ENCODE measurements at places on chromosomes 7 and 10.

- no peak for DNase-seq
These were observed 5.1 kb downstream of the GSTO2 start for GRCh38 chr10:104273899-104274575.

DNA sequence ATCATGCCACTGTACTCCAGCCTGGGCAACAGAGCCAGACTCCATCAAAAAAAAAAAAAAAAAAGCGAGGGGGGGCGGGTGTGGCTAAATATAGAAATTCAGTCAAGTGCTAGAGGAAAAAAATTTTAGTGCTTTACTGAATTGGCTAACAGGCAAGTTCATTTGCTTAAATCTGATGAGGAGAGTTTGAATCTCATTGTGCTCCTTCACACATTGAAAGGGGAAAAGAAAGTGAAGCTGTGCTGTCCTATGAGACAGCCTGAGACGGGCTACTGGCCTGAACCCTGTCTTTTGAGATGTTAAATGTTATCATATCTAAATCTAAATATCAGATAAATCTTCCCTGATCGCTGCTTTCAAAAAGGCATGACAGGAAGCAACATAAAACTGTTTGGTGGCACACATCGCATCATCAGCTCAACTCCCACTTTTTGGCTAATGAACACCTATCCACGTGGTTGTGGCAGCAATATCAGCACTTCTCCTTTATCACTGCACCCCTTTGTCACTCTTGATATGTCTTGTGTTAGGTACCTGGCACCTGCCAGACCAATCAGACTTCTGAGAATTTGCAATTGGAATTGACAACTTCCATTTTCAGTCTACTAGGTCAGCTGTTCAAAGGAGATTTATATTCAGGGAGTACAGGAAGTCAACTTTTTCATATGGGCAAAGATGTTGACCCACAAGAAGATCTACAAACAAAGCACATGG is 14.0 kb upstream of the IFIT1B start:
- DNase-seq: no peak

GRCh38 chr10:8055420-8056349 is 1.2 kb downstream of the GATA3 start:
- peak; percentile 41 for DNase-seq

DNA sequence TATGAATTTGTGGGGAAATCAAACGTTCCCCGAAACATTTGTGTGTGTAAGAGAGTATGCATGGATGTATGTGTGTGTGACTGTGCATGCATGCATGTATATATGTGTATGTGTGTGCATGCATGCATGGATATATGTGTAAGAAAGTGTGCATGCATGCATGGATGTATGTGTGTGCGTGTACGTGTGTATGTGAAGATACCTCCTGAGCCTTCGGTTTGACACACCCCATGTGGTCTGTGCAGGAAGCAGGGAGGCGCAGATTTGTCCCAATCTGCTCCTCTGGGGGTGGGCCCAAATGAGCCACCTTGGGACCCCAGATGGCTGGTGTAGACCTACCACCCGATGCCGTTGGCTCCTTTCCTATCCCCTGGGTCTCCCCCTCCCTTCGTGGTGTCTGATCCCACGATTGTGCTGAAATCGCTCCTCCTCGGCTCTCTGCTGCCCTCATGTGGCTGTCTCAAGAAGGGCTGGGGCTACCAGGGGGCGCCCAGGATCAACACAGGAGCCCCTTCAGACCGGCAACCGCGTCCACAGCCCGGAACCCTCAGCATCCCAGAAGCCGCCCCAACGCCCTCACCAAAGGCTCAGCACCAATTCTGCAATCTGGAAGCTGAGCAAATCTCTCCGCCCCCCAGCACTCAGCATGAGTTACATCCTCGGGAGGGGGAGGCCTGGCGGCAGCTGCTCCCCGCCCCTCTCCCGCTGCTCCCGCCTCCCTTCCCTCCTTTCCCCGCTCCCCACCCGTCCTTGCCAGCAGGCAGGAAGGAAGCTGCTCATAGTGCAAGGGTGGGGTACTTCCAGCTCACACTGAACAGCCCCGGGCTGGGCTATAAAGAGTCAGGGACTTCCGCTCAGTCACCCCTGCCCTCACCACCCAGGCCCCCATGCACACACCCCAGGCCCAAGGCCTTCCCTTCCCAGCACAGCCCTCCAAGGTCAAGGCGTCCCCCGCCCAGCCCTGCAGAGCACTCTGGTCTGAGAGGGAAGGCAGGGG is 2.3 kb upstream of the NOS3 start:
- DNase-seq: peak; percentile 91

DNA sequence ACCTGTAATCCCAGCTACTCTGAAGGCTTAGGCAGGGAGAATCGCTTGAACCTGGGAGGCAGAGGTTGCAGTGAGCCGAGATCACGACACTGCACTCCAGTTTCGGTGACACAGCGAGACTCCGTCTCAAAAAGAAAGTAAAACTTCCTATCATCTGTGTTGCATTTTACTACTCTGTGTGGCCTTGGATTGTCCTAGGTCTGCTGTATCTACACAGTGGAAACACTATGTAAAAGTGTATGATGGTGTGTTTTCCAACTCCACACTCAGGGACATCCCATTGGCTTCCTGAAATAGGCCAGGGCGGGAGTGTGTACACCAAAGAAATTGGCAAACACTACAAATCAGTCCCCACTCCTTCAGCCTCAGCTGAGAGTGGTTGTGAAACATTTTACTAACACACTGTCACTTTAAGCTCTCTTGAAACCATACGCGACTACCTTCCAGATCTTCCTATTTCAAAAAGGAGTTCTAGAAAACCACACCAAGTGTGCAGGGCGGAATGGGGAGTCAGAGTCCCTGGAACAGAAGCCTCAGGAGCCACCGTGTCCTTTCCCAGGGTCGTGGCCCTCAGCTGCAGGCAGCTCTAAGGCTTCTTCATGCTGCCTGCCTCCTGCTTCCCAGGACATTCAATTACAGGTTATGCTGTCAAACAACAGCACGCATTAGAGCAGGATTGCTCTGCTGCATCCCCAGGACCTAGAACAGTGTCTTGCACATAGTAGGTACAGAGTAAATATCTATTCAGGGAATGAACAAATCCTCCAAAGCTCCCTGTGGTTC is 275.4 kb downstream of the PARD3 start:
- no peak for DNase-seq

DNA sequence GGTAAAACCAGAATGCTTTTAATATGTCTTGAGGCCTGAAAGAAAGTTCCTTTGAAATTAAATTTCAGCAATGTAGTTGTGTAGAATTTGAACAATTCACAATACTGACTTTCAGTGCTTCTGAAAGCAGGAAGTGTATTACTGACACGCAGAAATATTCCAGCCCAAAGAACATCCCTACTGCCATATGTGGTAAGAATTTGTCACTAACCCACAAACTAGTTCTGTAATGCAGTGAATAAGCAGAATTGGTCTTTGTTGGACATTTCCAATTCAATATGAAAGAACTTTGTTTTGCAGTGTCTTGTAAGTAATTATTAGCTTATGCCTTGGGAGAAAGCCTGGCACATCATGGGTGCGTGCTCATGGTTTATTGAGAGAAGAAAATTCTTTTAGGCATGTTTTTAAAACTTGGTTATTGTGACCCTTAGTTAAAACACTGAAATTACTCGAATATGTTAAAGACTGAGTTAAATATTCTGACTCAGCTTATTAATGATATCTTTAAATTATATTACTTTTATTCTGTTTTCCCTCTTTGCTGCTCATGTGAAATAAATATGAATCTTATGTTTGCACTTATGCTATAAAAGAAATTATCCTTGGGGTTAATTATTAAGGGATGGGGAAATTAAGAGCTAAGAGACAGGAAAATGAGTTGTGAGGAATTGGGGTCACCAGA is 33.4 kb downstream of the PTPN12 start:
- DNase-seq: no peak

- no peak for DNase-seq
These were observed 122.9 kb upstream of the MYO3A start for GRCh38 chr10:25811052-25811685.

DNA sequence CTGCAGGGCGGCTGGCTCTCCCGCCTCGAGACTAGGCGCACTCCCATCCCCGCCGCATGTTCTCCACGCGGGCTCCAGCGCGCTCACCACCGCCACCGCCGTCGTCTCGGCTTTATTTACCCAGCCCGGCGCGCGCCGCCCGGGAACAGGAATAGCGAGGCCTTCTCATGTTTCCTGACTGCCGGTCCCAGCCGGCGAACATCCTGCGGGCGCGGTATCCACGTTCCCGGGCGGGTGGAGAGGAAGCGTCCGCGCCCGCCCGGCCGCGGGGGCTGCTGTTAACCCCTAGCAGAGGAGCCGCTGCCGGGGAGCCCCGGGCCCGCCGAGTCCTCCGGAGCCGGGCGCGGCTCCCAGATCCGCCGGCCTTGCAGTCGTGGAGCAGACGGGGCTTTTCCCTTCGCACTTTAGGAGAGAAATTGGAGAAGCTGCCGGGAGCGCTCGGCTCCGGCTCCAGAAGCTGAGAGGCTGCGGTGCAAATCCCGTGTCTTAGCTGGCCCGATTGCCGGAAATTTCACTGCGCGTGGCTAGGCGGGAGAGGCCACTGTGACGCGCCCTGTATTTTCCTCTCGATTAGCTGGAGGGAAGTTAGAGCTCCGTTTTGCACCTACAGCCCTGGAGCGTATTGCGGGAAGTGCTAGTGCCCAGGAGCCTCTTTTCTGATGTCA is at the start of gene MKX:
MKX (minus strand) TSS at position 88 of the 665 bp plus-strand sequence. CDS start 2,404 bp downstream, outside the sequence.
- peak; percentile 89 for DNase-seq

DNA sequence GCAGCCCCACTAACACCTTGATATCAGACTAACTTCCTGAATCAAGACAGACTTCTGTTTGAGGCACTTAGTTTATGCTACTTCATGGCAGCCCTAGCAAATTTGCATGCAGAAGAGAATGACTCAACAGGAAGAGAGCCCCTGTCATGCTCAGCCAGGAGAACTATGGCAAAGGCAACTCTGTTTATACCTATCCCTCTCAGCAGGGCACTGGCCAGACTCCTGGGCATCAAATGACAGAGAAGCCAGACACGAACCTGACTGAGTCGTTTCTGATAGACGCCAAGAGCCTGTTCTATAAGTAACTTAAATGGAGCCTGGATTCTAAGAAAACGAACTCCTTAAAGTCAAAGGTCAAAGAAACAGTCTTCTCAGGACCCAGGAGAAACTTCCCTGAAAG is 50.9 kb upstream of the UNC5B start:
- no peak for DNase-seq

DNA sequence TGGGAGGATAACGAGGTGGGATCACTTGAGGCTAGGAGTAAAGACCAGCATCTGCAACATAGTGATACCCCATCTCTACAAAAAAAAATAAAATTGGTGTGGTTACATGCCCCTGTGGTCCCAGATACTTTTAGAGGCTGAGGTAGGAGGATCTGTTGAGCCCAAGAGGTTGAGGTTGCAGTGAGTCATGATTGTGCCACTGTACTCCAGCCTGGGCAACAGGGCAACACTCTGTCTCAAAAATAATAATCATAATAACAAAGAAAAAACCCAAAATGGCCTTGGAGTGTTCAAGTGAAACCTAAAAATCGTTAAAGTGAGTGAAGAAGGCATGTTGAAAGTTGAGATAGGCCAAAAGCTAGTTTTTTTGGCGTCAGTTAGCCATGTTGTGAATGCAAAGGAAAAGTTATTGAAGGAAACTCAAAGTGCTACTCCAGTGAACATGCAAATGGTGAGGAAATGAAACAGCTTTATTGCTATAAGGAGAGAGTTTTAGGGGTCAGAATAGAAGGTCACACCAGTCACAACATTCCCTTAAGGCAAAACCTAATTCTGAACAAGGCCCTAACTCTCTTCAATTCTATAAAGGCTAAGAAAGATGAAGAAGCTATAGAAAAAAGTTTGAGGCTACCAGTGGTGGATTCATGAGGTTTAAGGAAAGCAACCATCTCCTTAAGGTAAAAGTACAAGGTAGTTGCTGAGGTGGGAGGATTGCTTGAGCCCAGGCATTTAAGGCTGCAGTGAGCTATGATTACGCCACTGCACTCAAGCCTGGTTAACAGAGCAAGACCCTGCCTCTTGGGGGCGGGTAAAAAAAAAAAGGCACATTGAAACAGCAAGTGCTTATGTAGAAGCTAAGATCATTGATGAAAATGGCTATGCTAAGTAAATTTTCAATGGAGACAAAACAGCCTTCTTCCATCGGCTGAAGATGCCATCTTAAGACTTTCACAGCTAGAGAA is 45.4 kb upstream of the STOX1 start:
- DNase-seq: no peak

- no peak for DNase-seq
These were observed 51.5 kb upstream of the DLX6 start for GRCh38 chr7:96953676-96954513.

GRCh38 chr7:49703881-49704280 is 69.6 kb upstream of the VWC2 start:
- DNase-seq: no peak

DNA sequence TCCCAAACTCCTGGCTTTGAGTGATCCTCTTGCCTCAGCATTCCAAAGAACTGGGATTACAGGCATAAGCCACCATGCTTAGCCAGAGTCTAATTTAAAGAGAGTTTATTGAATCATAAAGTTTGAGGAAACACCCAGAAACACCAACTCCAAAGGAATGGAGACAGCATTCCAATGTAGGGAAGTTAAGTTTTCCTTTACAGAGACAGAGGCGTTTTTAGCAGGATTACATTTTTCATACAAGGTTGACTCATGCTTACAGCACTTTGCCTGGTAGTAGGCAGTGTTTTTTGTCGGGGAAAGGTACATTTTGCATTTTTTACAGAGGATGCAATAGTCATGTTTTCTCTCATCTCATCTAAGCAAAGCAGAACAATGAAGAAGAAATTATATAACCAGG is 18.9 kb upstream of the OPN4 start:
- no peak for DNase-seq

DNA sequence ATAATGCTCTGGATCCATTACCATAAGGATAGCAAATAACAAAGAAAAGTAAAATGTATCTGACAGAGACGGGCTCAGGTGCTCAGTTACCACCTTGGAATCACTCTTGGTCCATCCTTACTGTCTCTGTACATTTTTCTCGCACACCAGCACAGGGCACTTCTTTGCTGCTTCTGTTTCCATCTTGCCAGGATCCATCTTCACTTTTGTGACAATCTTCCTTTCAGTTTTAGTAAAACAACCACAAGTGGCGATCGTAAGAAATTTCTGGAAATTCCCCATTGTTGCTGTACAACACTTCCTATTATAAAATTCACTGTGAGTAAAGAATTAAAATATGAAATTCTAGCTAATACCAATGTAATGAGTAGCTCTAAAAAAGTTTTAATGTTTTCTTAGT is 695.5 kb downstream of the GRM8 start:
- no peak for DNase-seq

- DNase-seq: no peak
These were observed 25.2 kb downstream of the PALD1 start for GRCh38 chr10:70503776-70504175.

GRCh38 chr10:91576096-91576545 is 56.8 kb downstream of the PPP1R3C start:
- DNase-seq: no peak

DNA sequence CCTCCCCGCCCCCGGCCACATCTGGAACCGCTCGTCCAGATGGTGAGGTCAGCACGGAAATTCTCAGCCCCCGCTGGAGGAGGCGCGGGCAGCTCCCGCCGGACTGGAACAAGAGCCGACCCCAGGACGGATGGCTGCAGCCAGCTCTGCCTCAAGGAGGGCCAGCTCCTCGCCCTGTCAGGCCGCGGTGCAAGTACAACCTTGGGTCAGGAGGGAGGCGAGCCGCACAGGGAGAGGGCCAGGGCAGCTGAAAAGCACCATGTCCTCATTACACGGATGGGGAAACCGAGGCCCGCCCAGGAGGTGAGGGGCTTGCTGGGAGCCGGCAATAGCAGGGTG is 3.8 kb upstream of the GRIFIN start:
- DNase-seq: peak; percentile 53
